ENCODE measurements at places on chromosomes 2 and 18.

GRCh38 chr18:1103537-1103936 lies 198.9 kb downstream of the ADCYAP1 start:
- DNase-seq = no peak

- no peak for DNase-seq
Observed at GRCh38 chr18:48154828-48155227, 224.4 kb upstream of the SMAD2 start.

DNA sequence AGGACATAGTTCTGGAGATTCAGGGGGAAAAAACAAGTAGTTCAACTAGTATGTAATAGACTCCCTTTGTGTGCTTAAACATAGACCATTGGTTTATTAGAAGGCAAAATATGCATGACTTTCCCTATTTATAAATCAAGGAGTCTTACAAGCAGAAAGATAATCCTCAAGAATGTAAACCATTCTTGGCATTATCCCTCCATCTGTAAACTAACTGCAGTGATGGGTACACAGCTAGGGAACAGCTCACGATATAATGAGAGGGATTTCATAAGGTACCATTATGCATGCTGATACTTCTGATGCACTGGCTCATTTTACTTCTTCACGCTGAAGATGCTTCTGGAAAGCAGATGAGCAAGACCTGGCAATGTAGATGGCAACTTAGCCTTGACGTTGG lies 878 bp downstream of the FBXO15 start:
- no peak for DNase-seq

- no peak for DNase-seq
Observed at GRCh38 chr2:233928594-233929351, 11.6 kb downstream of the TRPM8 start.

- DNase-seq = no peak
Observed at GRCh38 chr18:50388988-50389387, 14.1 kb downstream of the SKA1 start.

DNA sequence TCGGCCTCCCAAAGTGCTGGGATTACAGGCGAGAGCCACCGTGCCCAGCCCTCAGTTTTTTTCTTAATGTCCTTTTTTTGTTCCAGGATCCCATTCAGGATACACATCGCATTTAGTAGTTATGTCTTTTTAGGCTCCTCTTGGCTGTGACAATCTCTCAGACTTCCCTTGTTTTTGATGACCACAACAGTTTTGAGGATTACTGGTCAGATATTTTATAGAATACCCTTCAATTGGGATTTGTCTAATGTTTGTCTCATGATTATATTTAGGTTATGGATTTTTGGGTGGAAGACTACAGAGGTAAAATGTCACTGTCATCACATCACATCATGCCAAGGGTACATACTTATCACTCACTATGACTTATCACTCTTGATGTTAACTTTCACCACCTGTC lies 46.7 kb downstream of the SCN3A start:
- no peak for DNase-seq

DNA sequence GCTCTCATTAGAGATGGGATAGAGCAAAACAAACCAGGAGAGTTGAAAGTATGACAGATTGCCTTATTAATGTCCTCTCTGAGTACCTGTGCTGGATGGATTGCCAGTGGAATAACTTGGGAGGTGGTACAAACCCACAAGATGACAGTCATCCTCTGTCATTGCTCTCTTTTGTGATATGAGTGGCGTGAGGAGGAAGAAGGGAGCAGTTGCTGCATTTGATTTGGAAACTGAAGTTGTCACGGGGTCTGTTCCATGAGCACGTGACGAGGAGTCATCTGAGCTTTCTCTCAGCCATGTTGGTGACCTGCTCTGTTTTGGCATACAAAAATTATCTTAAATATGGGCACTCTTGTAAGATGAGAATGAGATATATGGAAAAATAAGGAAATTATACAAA lies 204.9 kb downstream of the FAM210A start:
- no peak for DNase-seq

DNA sequence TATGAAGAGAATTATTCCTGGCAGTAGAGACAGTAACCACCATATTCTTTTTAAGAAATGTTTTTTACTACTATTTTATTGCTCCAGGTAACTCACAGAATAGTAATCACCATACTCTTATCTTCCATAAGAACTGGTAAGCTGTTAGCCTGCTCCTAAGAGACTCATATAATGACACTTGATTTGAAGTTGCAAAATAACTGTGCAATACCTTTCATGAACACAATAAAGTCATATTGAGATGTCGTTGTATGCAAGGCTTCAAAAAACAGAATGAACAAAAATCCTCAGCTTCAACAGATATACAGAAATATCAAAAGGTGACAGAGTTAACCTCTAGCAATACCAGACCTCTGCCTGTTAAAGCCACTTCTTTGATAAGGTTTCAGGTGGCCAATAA lies 360.1 kb downstream of the NBAS start:
- DNase-seq = no peak

GRCh38 chr2:69177063-69177771 lies 164.2 kb downstream of the ANTXR1 start:
- DNase-seq = no peak

DNA sequence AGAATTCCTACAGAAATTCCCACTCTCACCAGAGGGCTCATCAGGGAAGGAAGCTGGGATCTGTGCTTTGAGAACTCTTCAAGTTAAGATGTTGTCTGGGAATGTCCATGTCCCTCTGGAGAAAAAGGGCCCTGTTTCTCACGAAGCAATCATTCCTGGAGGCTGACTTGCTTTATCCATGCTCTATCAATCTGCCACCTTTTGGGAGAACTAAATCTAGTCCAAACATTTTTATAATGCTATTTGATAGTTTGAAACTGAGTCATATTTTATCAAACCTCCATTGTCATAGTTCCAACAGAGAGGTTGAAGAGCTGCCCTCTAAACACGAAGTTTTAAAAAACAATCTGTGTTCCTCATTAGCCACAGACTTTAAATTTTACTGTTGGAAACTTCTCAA lies 219.2 kb downstream of the MTX2 start:
- DNase-seq = no peak

DNA sequence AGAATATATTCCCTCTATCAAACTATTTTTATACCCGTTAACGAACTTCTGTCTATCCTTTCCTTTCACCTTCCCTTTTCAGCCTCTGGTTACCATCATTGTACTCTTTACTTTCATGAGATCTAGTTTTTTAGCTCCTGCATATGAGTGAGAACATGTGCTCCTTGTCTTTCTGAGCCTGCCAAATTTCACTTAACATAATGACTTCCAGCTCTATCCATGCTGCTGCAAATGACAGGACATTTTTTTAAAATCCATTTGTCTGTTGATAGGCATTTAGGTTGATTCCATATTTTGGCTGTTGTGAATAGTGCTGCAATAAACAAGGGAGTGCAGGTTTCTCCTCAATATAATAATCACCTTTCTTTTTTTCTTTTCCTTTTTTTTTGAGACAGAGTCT lies 8.2 kb upstream of the CCDC195 start:
- DNase-seq = no peak

- no peak for DNase-seq
Observed at GRCh38 chr2:219398721-219399363, 11.1 kb upstream of the DNPEP start.

GRCh38 chr18:32983721-32984120 lies 210.9 kb upstream of the KLHL14 start:
- no peak for DNase-seq

DNA sequence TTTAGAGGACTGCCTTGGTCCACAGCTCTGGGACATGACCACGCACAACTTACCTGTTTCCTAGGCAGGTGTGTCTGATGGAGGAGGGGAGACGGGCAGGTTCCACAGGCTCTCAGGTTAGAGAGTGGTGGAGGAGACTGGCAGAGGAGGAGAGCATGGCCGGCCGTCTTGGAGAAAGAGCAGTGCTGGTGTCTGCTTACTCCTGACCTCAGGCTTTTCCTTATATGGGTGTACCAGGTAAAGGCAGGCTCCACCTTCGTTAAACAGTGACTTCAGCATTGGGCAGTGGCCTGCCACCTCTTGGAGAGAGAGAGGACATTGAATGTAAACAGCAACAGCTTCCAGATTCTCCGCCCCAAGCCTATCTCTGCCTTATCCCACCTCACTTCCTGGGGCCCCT lies at the start of gene CAPN13:
Gene CAPN13 (minus strand): TSS at position 198 of the 400 bp plus-strand sequence. CDS start 20,121 bp downstream, outside the sequence.
- no peak for DNase-seq

DNA sequence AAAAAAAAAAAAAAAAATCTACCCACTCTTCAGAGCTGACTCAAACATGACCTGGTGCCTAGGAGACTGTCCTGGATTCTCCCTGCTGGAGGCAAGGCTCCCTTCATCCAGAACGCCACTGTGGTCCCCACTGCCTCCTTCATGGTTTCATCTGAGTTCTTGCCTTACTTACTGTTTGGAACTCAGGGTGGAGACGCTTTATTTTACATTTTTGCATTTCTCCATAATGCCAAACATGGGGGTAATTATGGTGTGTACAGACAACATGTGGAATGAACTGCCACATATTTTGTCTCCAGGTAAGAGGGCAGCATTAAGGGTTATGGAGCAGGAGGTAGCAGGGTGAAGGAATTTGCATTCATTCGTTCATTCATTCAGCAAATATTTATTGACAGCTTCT lies 154.0 kb upstream of the MSH6 start:
- no peak for DNase-seq

DNA sequence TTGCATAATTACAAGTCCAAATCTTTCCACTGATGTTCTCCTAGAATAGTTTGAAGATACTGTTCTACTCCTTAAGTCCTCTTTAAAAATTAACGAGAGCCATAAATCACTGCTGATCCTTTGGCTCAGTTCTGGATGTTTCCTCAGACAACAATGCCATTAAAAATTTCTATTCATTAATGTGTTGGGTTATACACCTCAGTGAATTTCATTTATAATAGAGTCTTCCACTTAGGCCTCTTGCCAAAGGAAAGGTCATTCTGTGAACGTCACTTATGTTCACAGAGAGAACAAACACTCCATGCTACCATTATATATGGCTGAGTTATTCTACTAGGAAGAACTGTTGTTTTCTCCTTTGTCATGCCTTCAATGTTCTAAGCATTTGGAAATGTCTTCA lies 1472.3 kb upstream of the CELF4 start:
- no peak for DNase-seq

- no peak for DNase-seq
Observed at GRCh38 chr2:64748561-64748960, 94.8 kb upstream of the SERTAD2 start.

DNA sequence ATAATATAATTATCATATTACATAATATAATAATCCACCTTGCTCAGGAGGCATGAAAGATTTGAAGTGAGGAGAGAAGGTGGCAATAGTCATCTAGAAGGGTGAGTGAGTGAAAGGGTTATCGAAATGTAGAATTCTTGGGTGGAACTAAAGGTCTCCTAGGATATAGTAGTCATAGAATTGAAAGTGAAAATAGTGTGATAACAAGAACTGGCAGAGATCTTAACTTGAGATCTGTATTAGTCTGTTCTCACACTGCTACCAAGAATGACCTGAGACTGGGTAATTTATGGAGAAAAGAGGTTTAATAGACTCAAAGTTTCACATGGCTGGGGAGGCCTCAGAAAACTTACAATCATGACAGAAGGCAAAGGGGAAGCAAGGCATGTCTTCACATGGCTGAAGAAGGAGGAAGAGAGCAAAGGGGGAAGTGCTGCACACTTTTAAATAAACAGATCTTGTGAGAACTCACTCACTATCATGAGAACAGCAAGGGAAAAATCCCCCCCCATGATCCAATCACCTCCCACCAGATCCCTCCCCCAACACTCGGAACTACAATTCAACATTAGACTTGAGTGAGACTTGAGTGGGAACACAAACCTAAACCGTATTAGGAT lies 351.5 kb downstream of the NR4A2 start:
- DNase-seq = no peak

DNA sequence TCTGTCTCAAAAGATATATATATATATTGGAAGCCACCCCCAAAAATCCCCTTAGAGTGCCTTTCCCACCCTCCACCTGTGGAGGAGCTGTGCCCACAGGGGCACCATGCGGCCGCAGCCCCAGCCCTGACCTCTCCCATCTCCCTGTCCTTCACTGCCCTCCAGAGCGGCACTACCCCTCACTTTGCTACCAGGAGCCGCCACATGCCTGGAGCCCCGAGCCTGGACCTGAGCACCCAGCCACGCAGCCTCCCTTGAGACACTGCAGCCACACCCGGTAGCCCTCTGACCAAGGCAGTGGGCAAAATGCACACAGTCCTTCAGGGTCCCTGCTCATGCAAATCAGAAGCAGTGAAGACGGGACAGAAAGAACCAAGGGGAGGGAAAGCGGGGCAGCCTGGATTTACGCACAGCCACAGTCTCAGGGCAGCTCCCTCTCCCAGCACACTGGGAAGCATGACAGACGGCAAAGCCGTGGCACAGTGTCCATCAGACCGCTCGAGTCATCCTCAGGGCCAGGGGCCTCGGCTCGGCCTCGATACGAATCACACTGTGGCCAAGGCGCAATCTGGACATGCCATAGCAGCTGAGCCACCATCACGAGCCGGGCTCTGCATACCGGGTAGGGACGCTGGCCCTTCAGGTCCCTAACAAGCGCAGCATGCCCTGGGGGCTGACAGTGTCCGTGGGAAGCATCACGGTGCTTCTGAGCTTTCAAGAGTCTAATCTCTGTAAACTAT lies 10.1 kb downstream of the HDAC4 start:
- DNase-seq = no peak

DNA sequence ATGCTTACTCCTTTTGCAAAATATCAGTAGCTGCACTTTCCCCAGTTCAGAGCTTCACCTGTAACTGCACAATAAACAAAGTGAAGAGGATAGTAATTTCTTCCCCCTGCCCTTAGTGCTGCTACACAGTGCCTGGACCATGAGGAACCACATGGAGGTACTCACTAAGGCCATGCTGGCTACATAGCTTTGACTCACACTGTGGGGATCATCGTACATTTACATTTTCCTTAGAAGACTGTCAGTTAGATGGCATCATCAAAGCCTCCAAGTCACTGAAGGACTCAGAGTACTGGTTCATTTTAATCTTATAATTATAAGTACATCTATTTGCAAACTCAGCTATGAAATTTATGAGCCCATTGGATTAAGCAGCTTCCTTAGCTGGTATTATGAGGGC lies 1416.5 kb upstream of the CELF4 start:
- no peak for DNase-seq

DNA sequence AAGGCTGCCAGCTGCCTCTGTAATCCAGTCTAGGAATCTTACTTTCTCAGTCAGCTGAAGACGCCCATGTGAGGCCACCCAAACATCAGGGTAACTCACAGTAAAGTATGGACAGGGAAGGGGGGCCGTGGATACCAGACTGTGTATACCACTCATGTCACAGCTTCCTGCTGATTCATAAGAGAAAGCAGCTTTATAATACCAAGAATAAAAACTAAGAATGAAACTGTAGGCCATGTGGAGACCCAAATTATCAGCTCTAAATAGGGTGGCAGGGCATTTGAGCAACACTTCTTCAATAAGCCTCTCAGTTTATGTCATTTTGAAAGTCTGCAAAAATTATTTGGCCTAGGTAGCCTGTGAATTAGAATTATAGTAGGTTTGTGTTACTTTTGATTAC lies 115.0 kb upstream of the CDCA7 start:
- DNase-seq = no peak

DNA sequence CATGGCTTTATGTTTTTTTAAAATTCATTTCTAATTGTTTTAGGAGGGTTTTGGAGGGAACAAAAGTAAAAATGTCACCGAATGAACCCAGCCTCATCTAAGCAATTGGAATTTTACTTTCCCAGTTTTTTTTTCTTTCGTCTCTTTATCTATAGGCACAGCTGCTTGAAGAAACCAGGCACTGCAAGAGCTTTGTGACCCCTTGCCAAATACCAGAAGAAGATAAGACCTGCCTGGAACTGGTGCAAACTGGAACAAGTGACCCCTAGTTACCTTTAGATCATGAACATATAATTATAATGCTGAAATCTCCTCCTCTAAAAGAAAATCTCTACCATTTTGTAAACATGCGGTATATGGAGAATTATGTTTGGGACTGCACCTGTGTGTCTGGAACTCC lies 100.9 kb downstream of the TSN start:
- no peak for DNase-seq

Measured in NCI-H187 (cell line).